ENCODE measurements at places on chromosomes 16 and 17. TPM values are rescaled to one million over a fixed set of nuclear protein-coding genes. Genes with fewer than 3 reads are reported as not detected.

Gene TEX19
- 0.54 TPM for total RNA-seq

Gene SCNN1B
- 10.7 TPM for total RNA-seq

Gene ZFPM1
- total RNA-seq, result 4.8 TPM

Gene KCNH6
- total RNA-seq, result 0.67 TPM

Gene TNFRSF17
- total RNA-seq, result not detected

Gene SP6
- total RNA-seq, result 0.98 TPM

Gene FADS6
- total RNA-seq, result not detected

Gene OTOA
- total RNA-seq, result not detected

Gene CA4
- total RNA-seq, result 56.5 TPM

DNA sequence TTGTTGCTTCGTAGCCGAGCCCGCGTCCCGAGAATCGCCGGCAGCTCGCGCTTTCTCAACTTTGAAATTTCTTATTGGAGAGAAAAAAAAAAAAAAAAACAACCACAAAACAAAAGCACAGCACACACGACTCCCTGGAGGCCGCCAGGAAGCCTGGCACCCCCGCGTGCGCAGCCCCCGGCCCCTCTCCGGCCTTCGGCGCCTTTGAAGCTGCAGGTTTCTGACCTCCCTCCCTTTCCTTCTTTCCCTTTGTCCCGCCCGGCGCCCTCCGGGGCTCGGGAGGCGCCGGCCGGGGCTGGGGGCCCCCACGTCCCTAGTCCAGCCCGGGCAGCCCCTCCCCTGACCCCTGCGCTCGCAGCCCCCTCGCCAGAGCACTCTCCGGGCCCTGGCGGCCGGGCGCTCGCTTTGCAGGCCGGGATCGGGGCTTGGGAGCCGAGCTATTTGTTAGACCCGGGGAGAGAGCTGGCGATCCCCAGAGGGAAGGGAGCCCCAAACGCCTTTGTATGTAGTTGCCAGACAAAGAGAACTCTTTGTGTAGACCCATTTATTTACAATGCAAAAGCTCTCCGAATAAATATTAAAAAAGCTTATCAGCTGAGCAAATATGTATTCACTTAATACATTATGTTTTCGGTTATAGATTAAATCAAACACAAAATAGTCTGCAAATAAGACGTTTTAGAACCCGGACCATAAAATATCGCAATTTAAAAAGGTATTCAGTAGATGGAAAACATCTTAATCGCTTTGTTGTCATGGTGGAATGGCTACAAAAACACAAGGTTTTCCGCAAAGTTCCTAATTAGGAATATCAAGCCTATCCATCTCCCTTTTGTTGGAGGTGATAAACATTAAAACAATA lies 2.3 kb downstream of the BAHCC1 start:
- H3K27ac ChIP-seq, result peak overlapping the region; percentile 86
- no peaks in the 10 kb centered on the region for H3K36me3 ChIP-seq
- no peaks in the 10 kb centered on the region for H3K27me3 ChIP-seq

- H3K4me1 ChIP-seq, result peaks cover 19% of the 10 kb centered on the region
- no peaks in the 10 kb centered on the region for H3K36me3 ChIP-seq
- DNase-seq, result no peak
- H3K27ac ChIP-seq, result no peak overlapping the region
- H3K4me3 ChIP-seq, result no peak overlapping the region
- no peaks in the 10 kb centered on the region for H3K27me3 ChIP-seq
These were observed 3.0 kb upstream of the SLFN5 start for GRCh38 chr17:35239823-35240222.

- H3K36me3 ChIP-seq, result no peaks in the 10 kb centered on the region
- DNase-seq, result no peak
- no peak overlapping the region for H3K4me3 ChIP-seq
These were observed 3.6 kb upstream of the LITAFD start for GRCh38 chr16:8878523-8878911.

DNA sequence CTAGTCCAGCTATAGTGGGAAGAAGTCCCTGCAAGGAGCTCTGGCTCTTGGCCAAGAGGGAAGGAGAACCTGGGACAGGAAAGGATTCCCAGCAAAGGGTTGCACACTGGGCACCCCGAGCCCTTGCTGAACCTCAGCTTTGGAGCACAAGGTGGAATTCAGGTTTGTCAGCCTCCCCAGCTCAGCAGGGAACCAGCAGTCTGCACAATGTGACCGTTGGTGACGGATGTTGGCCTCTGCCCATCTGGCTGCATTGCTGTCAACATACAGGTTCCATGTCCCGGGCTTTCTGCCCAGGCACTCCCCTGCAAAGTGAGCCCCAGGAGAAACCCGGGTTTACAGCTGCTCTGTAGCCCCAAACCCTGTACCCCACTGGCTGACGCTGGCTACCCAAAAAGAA lies 6.7 kb downstream of the RPRML start:
- H3K4me1 ChIP-seq, result no peaks in the 10 kb centered on the region
- H3K36me3 ChIP-seq, result no peaks in the 10 kb centered on the region
- H3K4me3 ChIP-seq, result no peak overlapping the region
- H3K27ac ChIP-seq, result no peak overlapping the region
- DNase-seq, result no peak

DNA sequence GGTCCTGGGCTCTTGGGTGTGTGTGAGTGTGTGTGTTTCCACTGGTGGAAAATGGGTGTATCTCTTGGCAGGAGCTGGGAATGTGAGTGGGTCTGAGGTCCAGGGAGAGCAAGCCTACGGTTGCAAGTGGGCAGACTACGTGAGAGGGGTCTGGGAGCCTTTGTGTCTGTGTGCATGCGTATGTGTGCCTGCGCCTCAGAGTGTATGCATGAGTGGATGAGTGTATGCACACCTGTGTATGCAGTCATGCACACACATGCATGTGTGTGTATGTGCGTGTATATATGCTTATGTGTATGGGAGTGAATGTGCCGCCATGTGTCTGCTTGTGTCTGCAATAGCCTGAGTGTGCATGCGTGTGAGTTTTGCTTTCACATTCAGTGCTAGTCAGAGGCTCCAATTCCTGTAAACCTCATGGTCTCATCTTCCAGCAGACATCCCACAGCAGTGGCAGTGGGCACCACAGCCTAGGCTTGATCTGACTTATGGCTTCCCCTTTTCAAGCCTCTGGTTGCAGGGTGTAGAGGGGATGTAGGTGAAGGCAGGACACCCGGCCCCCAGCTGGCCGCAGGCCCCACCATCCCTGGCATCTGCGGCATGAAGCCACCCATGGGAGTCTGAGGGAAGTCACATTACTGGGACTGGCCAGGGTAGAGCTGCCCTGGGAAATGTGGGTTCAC lies 19.7 kb upstream of the RMI2 start:
- no peaks in the 10 kb centered on the region for H3K36me3 ChIP-seq
- H3K27me3 ChIP-seq, result no peaks in the 10 kb centered on the region
- no peak overlapping the region for H3K27ac ChIP-seq
- peaks cover 10% of the 10 kb centered on the region for H3K4me1 ChIP-seq
- DNase-seq, result no peak
- no peak overlapping the region for H3K4me3 ChIP-seq

GRCh38 chr16:65831903-65832666 lies 534.4 kb upstream of the CDH5 start:
- H3K36me3 ChIP-seq, result no peaks in the 10 kb centered on the region
- no peak overlapping the region for H3K4me3 ChIP-seq
- H3K27ac ChIP-seq, result no peak overlapping the region
- no peaks in the 10 kb centered on the region for H3K4me1 ChIP-seq

DNA sequence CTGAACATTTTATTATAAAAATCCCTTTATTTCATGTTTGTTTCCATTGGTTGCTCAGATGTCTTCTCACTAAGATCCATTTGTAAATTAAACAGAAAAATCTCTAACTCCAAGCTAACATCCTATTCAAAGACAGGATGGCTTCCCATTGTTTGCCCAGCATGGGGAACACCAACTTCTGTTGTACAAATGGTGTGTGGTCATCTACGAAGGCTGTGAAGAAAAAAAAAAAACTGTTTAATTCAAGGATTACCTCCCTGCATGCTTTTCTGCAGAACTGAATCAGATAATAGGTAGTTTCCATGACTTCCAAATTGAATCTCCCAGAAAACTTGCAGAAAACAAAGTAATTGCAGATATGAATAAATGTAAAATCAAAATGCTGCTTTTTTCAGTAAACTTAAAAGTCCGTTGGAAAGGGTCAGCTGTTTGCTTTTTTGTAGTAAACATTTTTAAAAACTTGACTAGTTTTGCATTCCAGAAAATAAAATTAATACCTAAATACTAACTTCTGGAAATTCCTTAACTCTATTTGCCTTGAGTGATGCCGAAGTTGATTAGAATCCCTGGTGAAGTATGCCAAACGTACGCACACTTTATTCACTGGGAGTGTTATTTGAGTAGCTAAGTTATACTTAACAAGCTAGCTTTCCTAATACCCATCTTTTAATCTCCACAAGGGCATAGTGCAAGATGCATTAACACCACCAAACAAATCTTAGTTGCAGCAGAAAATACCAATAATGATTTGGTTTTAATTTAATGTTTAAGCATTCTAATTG lies 7.7 kb downstream of the SALL1 start:
- no peaks in the 10 kb centered on the region for H3K27me3 ChIP-seq
- no peak overlapping the region for H3K4me3 ChIP-seq
- H3K36me3 ChIP-seq, result peaks cover 7% of the 10 kb centered on the region
- H3K4me1 ChIP-seq, result peaks cover 17% of the 10 kb centered on the region

GRCh38 chr16:64253096-64253495 lies 868.8 kb downstream of the CDH11 start:
- no peak for DNase-seq
- no peaks in the 10 kb centered on the region for H3K36me3 ChIP-seq
- H3K27ac ChIP-seq, result no peak overlapping the region
- no peaks in the 10 kb centered on the region for H3K4me1 ChIP-seq

- peak overlapping the region; percentile 49 for H3K27ac ChIP-seq
- peaks cover 51% of the 10 kb centered on the region for H3K4me1 ChIP-seq
- H3K4me3 ChIP-seq, result no peak overlapping the region
- no peaks in the 10 kb centered on the region for H3K27me3 ChIP-seq
- H3K36me3 ChIP-seq, result no peaks in the 10 kb centered on the region
These were observed 114.5 kb upstream of the MAF start for GRCh38 chr16:79715061-79715460.

DNA sequence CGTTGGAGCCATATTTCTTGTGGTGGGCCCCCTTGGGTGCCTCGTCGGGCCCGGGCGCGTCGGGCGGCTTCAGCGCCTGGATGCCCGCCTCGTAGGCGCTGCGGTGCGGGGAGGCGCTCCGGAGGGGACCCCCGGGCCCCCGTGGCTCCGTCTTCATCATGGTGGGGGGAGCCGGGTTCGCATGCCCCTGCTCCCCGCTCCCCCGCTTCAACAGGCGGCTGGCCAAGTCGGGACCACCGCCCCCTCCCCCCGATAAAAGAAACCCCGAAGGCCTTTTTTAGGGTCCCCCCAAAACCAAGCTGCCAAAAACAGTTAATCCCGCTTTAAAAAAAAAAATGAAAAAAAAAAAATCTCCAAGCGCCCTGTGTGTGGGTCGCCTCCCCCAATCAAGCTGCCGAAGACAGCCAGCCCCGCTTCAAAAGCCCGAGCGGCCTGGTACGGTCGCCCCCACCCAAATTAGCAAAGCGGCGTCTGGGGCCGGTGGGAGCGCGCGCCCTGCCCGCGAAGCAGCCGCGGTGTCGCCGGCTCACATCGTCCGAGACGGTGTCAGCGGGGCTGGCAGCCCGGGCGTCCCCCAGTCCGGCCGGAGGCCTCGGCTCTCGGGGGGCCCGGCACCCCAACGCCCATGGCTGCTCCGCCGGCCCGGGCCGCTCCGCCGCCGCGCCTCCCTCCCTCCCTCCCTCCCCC lies at the start of gene PPP1R9B:
Gene PPP1R9B, minus strand, starts transcription at position 324 of the 687 bp plus-strand sequence. Its CDS starts 164 bp downstream, at position 160.
- peak within 1 kb of the TSS; percentile 95 for H3K27ac ChIP-seq
- no peaks in the 10 kb centered on the region for H3K36me3 ChIP-seq
- no peak for DNase-seq
- H3K27me3 ChIP-seq, result no peaks in the 10 kb centered on the region

DNA sequence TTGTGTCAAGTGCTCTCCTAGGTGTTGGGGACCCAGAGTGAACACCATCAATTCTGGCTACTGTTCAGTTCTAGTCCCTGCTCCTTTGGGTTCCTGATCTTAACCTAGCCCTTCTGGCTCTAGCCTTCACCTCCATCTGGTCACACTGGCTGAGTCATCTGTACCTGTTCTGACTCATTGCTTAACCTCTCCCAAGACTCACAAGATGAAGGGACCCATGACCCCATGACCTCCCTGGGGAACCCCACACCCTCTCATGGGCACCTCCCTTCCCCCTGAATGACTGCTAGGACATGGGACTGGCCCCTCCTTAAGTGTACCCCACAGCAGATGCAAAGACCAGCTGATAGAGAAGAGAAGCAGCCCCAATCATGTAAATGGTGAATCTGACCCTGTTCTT lies 345.8 kb upstream of the CDH5 start:
- H3K27me3 ChIP-seq, result no peaks in the 10 kb centered on the region
- no peak for DNase-seq
- no peak overlapping the region for H3K4me3 ChIP-seq
- no peak overlapping the region for H3K27ac ChIP-seq
- H3K36me3 ChIP-seq, result no peaks in the 10 kb centered on the region
- no peaks in the 10 kb centered on the region for H3K4me1 ChIP-seq

DNA sequence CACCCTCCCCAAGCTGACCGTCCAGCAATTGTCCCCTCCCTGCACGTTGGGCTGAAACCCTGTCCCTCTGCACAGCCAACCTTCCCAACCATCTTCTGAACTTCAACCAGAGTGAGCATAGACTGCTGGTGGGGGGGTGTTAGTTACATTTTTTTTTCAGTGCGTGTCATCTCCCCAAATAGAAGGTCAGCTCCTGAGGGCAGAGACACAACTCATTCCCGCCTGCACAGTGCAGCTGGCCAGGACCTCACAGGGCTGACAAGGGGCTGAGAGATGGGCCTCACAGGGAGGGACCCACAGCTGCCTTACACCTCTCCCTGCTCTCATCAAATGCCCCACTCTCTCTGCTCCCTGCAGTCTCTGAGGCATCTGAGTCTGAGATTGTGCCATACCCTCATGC lies 8.4 kb downstream of the SRL start:
- no peak overlapping the region for H3K4me3 ChIP-seq
- H3K27ac ChIP-seq, result no peak overlapping the region
- H3K27me3 ChIP-seq, result no peaks in the 10 kb centered on the region
- no peaks in the 10 kb centered on the region for H3K36me3 ChIP-seq
- no peak for DNase-seq
- H3K4me1 ChIP-seq, result no peaks in the 10 kb centered on the region

- H3K4me1 ChIP-seq, result no peaks in the 10 kb centered on the region
- H3K27ac ChIP-seq, result no peak overlapping the region
- H3K36me3 ChIP-seq, result no peaks in the 10 kb centered on the region
- no peak for DNase-seq
- H3K4me3 ChIP-seq, result no peak overlapping the region
These were observed 48.3 kb downstream of the SDK2 start for GRCh38 chr17:73595931-73596330.

- peaks cover 36% of the 10 kb centered on the region for H3K36me3 ChIP-seq
- no peak for DNase-seq
- H3K27me3 ChIP-seq, result no peaks in the 10 kb centered on the region
- no peak overlapping the region for H3K4me3 ChIP-seq
These were observed 55.3 kb downstream of the HLF start for GRCh38 chr17:55319933-55320593.

GRCh38 chr16:13139661-13140241 lies 238.4 kb downstream of the SHISA9 start:
- no peak overlapping the region for H3K4me3 ChIP-seq
- no peak for DNase-seq
- no peaks in the 10 kb centered on the region for H3K27me3 ChIP-seq
- H3K36me3 ChIP-seq, result no peaks in the 10 kb centered on the region
- no peaks in the 10 kb centered on the region for H3K4me1 ChIP-seq

- H3K27ac ChIP-seq, result no peak overlapping the region
- no peak for DNase-seq
- H3K36me3 ChIP-seq, result no peaks in the 10 kb centered on the region
- H3K4me1 ChIP-seq, result no peaks in the 10 kb centered on the region
- H3K4me3 ChIP-seq, result no peak overlapping the region
These were observed 455.6 kb downstream of the HS3ST3B1 start for GRCh38 chr17:14756479-14756878.

Data from thyroid gland (tissue), 4 donors.